ENCODE measurements at places on chromosomes 13 and 19.

GRCh38 chr19:51789061-51789795, 5.7 kb upstream of the FPR3 start:
- no peak for DNase-seq

GRCh38 chr13:33453936-33454335, 168.4 kb upstream of the STARD13 start:
- DNase-seq, result no peak

GRCh38 chr13:29572575-29572974, 22.9 kb downstream of the SLC7A1 start:
- no peak for DNase-seq

DNA sequence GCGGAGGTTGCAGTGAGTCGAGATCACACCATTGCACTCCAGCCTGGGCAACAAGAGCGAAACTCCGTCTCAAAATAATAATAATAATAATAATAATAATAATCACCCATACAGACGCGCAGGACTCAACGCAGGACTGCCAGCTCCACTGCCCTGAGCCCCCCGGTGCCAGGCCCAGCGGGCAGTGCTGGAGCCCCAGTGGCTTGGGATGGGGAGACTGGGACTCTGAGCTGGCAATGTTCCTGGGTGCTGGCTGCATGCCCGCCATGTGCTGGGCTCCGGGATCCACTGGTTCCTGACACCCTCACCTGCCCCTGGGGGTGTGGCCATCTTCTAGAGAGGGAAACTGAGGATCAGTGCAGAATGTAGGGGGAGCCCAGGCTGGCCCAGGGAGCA, 325 bp upstream of the AZU1 start:
- DNase-seq, result no peak

DNA sequence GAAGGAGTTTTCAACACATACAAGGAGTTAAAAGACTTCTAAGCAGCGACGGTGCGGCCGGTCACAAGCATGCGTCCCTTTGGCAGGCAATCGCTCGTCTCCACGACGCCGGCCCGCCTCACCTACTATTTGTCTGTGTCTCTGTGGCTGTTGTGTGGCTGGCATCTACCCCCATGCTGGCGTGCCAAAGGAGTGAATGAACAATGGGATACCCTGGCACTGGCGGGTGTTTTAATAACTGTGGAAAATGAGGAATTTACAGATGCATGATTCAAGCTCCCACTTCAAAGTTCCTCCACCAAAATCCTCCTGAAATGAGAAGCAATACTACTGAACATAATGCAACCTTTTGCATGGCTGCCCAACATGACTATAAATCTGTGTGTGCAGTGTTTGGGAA, 176.6 kb downstream of the KLF5 start:
- no peak for DNase-seq

- no peak for DNase-seq
Observed at GRCh38 chr19:47423203-47423882, 4.0 kb upstream of the MEIS3 start.
